ENCODE measurements at places on chromosomes 5 and 9.
A peak's percentile ranks its signal among the peaks of the same experiment; 100 is the strongest.

DNA sequence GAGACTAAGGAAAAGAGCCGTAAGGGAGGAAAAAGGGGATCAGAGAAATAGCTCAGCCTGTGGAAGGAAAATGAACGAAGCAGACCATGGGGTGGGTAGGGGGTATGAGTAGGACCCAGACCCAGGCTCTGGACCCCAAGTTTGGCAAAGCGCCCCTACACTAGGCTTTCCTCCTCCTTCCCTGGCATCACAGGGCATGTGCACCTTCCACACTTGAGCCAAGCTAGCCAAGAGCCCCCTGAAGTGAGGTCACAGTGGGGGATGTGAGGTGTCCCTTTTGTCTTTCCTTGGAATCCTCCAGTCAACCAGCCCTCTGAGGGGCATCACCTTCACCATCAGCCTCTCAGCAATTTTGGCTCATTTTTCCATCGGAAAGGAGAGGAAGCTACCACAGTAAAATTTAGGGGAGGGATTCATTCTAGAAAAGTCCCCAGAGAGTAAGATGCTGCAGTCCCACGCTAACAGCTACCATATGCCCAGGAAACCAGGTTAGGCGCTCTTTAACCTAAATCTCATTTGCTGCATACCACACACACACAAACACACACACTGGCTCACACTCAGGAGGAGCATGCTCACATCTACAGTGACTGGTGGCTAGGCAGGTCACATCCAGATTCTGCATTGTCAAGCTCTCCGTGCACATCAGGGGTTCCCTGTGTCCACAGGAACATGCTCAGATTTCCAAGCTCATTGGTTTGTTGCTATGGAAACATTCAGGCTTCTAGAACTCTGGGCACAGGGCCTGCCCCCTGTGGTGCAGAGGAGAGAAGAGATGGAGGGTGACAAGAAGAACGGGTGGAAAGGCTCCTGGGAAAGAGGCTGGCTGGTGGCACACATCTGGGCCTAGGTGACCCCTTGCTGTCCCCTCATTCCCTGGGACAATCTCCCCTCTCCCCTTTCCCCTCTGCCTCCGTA, 9.9 kb downstream of the REEP2 start:
- no peak for DNase-seq

GRCh38 chr9:121921444-121921843, 171.7 kb downstream of the TTLL11 start:
- no peak for DNase-seq

GRCh38 chr5:80959768-80960442, at the start of gene RASGRF2:
RASGRF2 (plus strand) TSS chr5:80960363; CDS start chr5:80960739, 376 bp downstream.
- DNase-seq, result peak; percentile 48

- no peak for DNase-seq
Measured at GRCh38 chr5:176780176-176781053, 29.9 kb upstream of the UNC5A start.

DNA sequence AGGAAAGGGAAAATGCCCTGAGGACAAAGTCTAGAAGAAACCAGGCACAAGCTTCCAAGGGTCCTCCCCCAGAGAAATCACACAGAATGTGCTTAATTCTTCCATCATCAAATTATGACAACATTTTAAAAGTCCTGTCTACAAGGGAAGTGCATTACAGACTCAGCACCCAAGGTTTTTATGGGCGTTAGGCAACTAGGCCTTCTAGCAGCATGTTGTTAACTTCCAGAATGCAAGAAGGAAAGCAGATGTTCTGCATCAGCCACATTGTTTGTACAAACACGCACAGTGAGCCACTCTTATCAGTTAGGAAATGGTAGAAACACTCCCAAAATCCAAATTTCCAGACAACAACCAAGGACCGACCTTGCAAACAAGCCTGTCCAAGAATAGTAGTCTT, 26.5 kb downstream of the SMC5 start:
- DNase-seq, result no peak

DNA sequence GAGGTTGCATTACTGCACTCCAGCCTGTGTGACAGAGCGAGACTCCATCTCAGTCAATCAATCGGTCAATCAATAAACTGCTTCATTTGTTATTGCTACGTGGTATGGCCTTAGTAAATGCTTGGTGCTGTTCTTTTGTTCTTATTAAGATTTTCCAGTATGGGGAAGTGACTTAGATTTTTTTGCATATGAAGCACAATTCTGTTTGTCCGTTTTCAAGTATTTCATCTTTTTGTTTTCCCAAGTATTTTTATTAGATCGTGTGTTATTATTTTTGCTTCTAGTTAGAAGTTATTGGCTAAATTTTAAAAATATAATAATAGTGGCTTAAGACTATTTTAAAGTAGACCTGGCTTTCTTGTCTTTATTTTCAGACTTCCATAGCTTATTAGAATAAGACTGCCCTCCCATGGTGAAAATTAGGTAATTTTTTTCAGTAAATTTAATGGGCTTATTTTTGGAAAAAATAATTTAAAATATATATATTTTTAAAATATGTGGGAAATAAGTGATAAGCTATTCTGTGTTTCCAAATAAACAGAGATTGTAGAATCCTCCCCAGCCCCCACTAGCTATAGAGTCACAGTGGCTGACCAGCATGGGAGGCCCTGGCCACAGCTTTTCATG, 14.7 kb upstream of the OMD start:
- DNase-seq, result no peak

DNA sequence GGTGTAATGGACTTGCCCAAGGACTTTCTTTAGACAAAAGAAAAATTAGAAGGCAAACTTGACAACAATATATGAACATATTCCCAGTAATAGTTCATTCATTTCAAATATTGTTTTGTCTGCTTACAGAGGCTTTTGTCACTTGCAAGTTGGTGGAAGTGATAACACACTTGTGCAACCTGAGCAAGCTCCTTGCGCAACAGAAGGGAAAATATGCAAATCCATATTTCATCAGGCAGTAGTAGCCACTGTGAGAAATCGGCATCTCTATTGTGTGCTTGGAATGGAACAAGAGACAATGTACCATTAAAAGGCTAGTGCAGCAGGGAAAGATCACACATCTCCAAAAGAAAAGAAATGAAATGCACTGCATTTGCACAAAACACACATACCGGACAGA, 125.3 kb upstream of the RASEF start:
- no peak for DNase-seq

- DNase-seq, result no peak
Measured at GRCh38 chr5:112254303-112254702, 164.8 kb downstream of the EPB41L4A start.

DNA sequence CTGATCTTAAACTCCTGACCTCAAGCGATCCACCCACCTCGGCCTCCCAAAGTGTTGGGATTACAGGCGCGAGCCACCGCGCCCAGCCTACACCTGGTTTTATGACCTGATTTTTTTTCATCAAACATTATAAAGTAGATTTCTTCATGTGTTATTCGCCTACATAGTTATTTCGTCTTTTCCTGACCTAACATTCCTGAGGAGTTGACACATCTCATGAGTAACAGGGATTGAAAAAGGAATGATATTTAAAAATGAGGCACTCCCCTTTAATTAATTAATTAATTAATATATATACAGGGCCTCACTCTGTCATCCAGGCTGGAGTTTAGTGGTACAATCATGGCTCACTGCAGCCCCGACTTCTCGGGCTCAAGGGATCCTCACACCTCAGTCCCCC, 20.2 kb upstream of the MTMR12 start:
- no peak for DNase-seq

- DNase-seq, result no peak
Measured at GRCh38 chr9:131704141-131704983, 35.5 kb downstream of the RAPGEF1 start.

DNA sequence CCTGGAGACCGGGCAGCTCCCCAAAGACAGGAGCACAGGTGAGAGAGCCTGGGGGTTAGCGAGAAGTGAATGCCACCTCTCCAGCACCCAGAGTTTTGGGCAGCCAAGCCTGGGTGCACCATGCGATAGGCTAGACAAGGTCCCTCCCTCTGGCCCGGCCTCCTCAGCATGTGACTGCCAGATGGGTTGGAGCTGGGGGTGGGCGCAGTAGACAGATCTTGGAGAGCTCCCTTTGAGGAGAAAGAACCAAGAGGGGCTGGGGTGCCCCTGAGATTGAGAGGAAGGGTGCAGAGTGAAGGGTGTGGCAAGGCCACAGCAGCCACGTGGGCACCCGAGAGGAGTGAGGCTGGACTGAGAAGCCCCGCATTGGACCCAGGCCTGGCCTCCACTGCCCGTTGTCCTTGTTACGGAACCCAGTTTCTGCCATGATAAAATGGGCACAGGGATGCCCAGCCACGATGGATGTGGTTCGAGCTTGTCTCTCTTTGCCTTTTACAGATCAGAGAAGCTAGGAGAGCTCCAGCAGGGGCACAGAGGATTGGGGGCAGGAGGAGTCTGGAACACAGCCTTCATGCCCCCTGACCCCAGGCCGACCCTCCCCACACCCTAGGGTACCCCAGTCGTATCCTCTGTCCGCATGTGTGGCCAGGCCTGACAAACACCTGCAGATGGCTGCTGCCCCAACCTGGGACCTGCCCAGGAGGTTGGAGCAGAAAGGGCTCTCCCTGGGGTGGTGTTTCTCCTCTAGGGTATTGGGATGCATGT, 1.4 kb downstream of the TMEM141 start:
- DNase-seq, result no peak

GRCh38 chr5:134503088-134503936, 22.2 kb upstream of the JADE2 start:
- peak; percentile 57 for DNase-seq

DNA sequence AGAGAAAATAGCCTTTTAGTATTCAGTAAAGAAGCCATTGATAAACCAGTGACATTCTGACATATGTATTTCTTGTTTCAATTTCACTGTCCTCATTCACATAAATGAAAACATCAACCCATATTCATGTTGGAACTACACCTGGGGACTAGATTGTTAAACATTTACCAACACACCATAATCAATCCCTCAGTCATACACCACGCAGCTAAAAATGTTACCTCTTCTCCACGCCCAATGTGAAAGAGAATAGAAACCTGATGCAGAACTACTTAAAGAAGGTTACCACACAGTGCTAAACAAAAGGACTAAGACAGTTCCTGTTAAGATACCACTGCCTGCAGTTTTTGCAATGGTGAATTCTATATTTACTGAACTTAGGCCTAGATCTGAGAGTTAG, 518.9 kb downstream of the PRELID2 start:
- DNase-seq, result no peak

GRCh38 chr9:76423216-76424177, 29.3 kb upstream of the RFK start:
- no peak for DNase-seq

DNA sequence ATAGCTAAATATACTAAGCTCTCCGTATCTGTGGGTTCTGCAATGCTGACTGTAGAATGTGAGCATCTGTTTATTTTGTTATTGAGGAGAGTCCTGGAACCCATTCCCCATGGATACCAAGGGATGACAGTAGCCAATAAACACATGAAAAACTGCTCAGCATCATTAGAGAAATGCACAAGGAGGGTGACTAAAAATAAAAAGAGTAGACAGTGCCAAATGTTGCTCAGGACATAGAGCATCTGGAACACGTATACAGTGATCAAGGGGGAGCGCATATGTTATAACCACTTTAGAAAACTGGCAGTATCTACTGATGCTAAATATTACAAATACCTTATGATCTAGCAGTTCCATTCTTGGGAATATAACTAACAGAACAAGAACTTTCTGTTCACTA, 31.0 kb downstream of the MARCHF6 start:
- DNase-seq, result no peak

- no peak for DNase-seq
Measured at GRCh38 chr9:14396171-14396570, 82.2 kb upstream of the NFIB start.

DNA sequence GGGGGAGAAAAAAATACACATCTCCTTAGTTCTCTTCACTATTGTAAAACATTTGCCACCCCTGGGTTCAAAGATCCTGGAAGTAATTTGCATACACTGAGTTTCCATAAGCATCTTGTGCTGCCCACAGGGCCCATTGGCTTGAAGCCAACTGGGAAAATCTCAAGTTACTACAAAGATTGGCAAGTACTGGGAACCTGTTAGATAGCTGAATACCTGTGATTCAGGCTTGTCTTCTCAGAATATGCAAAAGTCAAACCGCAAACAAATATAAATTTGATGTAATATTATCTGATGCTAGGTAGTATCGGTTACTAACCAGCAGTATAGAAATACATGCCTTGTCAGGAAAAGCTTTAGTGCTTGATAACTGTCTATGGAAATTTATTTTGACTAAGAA, 156.9 kb upstream of the FST start:
- no peak for DNase-seq

GRCh38 chr9:100216178-100216787, 117.2 kb downstream of the INVS start:
- peak; percentile 47 for DNase-seq

- DNase-seq, result no peak
Measured at GRCh38 chr5:61765471-61765870, 433.4 kb downstream of the ZSWIM6 start.

DNA sequence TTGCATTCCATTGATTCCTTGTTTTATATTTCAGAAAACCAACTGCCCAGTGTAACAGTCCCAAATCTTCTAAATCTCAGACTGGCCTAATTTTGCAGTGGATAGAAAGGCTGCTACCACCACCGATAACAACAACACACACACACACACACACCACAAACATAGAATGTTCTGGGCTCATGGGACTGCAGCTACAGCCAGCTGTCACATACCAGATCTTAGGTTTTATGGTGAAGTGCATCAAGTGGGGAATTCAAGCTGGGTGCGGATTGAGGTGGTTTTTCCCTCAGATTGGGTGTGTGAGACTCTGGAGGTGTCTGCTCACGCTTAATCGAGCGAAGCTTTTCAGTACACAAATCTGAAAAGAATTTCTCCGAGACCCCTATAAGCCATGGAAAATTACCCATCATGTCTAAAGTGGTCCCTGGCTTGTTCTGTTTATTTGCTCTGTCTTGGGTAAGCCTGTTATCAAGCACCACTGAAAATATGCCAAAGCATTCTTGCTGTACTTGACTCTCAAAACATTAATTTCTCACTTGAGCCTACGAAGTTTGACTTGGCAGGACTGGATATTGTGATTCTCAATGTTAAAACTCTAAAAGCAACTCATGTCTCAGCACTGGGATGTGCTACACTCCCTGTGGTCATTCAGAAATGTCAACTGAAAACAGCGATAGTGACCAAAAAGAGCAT, 71.1 kb downstream of the ALDH7A1 start:
- no peak for DNase-seq

- DNase-seq, result no peak
Measured at GRCh38 chr5:14156290-14156649, 13.1 kb downstream of the TRIO start.

- no peak for DNase-seq
Measured at GRCh38 chr5:171336521-171337209, 27.6 kb downstream of the TLX3 start.

DNA sequence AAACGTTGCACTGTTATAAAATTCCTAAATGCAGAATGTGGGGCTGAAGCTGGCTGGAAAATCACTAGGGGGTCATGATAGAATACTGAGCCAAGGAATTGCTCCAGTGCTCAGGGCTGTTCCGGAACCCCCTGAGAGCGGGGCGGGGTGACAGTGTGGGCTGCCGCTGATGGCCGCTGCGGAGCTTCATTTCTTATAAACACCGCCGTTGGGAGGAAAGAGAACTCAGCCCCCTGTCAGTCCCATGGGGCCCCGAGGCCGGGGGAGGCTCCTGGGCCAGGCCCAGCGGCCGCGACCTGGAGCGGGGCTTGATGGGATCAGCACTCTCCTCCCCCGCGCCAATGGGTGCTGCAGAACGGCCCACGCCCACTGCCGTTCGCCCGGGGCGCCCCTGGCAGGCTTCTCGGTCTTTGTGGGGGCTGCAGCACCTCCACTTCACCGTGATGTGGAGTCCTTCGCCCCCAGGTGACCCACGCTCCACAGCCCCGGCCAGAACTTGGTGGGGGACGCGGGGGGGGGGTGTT, 5.2 kb upstream of the IRF1 start:
- peak; percentile 84 for DNase-seq

- DNase-seq, result no peak
Measured at GRCh38 chr5:82320966-82321365, 42.8 kb upstream of the RPS23 start.

GRCh38 chr5:109612278-109612905, 77.3 kb upstream of the MAN2A1 start:
- DNase-seq, result no peak

All from stimulated activated CD4-positive, alpha-beta T cell treated with anti-CD3 and anti-CD28 coated beads, Interleukin-4, amount 100 ng/mL, for 1 hour (primary cell).